Fibroblast of skin of right quadriceps (primary cell): ENCODE measurements at places on chromosomes 2 and 18.

DNA sequence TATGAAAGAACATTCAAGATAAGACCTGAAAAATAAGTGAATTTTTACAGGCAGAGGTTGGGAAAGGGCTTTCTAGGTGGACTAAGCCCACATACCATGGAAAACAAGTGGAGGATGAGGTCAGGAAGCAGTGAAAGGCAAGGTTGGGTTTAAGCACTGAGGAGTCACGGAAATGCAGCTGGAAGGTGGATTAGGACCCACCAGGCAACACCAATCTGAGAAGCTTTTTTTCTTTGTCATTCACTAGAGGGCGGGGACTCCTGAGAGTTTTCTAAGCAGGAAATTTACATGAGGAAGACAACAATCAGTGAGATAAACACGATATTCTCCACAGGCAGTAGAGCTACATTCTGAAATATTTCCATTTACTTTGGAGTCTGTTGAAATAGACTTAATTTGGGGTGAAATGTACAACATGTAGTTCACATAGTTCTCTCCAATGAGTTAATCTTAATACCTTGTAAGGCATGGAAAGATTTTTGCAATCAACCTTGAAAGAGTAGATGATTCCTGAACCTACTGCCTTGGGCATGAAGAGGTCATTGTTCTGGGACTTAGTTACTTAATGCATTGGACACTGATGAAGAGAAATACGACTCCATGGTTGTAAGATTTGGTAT is 40.7 kb downstream of the VIT start:
- DNase-seq, result no peak

- DNase-seq, result no peak
Observed at GRCh38 chr2:47072728-47073191, 82.3 kb downstream of the STPG4 start.

- DNase-seq, result peak; percentile 7
Observed at GRCh38 chr18:30903566-30903965, 139.0 kb downstream of the DSC3 start.

DNA sequence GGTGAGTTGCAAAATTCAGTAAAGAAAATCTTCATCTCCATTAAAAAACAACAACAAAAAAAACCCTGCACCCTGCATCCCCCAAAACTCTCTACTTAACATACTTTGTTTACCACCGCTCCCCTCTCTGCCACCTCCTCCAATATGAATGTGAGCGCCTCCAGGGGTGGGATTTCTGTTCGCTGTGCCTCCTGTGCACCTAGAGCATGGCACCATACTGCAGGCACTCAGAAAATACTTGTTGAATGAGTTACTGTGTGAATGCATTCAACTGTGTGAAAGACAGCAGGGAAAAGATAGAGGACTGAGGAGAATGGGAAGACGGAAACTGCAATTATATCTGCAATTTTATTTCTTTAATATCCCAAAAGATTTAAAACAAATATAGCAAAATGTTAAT is 4.5 kb downstream of the CEBPZ start:
- no peak for DNase-seq

GRCh38 chr2:198641161-198641560 is 816.6 kb downstream of the SATB2 start:
- DNase-seq, result peak; percentile 26

GRCh38 chr2:86035883-86036668 is 69.6 kb downstream of the POLR1A start:
- DNase-seq, result peak; percentile 73

- no peak for DNase-seq
Observed at GRCh38 chr18:12411456-12411855, 3.7 kb downstream of the PRELID3A start.

- no peak for DNase-seq
Observed at GRCh38 chr2:222433332-222434173, 9.2 kb downstream of the SGPP2 start.

DNA sequence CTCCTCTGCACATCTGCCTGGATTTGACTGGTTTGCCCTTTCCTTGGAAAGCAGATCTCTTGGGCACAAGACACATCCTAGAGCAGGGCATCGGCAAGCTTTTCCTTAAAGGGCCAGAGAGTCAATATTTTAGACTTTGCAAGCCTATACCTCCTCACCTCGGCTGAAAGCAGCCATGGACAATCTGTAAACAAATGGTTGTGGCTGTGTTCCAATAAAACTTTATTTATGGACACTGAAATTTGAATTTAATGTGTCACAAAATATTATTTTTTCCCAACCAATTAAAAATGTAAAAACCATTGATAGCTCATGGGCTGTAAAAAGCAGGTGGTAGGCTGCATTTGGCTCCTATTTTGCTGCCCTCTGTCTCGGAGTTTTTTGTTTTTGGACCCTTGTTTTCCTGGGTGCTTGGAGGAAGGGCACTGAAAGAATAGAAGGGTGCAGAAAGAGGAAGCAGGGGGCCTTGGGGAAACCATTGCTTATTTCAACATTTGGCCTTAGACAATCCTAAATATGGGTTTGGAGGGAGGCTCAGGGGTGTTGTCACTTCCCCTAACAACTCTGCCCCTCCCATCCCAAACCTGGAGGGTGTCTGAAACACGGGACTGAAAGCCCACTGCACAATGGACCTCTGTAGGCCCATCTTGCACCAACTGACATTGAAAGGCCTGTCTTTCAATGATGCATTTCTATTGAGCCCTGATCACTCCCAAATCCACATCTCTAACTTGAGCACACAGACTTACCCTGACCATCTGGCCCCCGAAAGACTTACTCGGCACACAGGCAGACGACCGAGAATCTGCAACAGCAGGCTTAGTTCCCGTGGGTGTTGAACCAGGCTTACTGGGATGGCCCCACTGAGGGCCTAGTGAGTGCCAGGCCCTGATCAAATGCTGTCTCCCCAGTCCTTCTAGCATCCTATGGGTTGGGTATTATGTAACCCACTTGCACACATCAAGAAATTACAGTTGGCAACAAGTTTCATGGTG is 7.1 kb upstream of the ZFP36L2 start:
- DNase-seq, result no peak

DNA sequence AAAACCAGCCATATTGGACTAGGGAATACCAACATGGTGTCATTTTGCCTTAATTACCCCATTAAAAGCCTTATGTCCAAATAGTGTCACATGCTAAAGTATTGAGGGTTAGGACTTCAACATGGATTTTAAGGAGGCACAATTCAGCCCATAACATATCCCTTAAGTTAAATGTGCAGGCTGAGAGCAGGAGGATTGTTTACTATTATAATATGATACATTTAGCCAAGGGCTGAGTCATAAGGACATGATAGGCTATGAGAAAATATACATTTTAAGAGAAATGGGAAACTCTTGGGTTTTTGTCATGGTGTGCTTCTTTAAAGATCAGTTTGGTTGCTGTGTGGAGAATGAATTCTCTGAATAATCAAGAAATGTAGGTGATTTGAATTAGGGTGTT is 136.8 kb downstream of the RDH14 start:
- no peak for DNase-seq

DNA sequence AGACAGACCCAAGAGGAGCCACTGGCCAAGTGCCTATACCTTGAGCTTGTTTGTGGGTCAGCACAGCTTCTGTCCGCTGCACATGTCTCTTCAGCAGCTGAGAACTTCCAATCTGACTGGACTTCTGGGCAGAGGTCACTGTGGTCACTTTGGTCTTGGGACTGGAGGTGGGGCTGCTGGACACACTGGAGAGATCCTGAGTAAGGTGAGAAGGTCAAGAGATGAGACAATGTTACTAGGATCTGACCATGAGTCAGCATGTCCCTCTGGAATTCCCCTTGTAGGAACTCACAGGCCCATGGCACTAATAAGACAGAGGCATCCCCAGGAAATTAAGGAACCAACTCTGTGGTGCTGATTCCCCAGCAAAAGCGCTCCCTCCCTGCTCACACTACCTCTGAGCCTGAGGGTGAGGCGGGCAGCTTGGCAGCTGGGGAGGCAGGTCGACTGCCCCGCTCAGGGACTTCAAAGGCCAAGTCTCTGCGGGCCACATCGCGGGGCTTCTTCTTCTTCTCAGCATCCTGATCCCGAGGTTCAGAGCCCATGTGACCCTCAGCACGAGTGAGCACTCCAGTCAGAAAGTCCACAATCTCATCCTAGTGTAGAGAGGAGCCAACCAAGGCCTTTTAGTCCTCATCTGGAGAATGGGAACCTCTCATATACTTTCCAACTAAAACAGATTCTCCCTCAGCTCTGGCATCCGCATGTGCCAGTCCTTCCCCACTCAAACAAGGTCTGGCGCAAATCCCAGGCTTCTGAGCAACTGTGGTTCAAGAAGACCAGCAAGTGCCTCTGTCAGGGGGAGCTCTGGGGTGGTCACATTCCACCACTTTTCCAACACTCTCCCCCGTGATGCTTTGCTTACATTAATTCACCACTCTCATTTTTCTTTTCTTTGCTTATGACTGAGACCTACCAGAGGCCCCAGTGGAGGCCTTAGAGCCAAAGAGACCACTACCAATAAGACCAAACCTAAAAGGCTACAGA is 29.4 kb downstream of the KANSL3 start:
- no peak for DNase-seq

DNA sequence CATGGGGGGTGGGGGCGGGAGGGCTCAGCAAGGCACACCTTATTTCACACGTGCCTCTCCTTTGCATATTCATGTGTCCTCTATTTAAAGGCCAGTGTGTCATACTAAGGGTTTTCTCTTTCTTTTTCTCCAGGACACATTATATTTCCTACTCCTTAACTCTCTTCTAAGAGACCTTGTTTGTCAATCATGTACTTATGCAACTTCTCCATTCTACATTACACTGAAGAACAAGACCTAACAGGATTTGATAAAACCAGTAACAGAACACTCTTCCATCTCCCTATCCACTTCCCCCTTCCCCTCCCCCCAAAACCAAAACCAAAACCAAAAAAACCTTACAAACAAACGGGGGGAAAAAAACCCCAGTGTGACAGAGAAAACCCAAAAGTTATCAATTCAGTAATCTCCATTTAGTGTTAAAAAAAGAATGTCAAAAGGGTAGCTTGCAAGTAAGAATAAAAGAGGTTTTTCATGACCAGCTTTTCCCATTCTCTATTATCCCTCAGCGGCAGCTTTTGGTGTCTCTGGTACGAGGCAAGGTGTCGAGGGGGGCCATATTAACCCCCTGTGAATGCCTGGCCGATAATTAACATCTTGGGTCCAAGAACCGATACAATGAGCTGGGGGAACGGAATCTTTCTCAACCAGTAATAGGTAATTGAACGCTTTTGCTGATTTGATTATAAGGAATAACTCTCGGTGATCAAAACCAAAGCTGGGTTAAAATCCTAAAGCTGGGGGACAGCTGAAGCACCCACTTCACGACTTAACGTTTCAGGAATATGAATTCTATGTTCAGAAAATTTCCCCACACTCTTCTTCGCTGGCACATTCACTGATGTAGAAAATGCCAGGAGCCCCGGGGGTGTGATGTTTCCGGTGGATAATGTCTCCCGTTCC is 191.0 kb upstream of the TCF4 start:
- no peak for DNase-seq

DNA sequence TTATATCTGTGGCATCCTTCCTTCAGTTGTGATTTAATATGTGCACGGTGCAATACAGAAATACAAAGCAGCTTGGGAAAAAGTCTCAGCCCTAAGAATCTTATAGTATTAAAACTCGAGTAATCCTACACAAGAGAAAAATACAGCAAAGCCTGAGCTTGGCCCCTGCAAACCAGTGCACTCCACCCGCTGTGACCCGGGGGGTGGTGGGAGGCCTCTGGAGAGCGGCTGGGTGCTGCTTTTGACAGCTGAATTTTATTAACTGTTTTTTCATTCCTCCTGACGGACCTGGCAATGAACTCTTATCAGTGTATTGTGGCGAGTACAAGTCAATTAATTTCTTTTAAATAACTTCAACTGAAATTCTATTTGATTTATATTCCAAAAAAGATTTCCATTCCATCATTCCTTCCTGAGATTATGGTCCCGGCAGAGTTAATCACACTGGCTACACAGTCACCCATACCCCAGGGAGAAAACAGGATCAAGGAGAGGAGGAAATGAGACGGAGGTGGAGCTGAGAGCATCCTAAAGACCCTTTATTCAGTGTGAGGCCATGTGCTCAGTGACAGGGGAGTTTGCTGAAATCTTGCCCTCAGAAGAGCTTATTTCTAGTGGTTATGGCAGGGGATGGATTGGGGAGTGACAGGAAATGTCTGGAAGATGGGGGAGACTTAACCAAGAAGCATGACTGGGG is 124.8 kb downstream of the KLHL29 start:
- no peak for DNase-seq
